Left cardiac atrium (tissue), 4 donors: ENCODE measurements at places on chromosomes 3 and 15. TPM values are rescaled to one million over a fixed set of nuclear protein-coding genes. Genes with fewer than 3 reads are reported as not detected.

Gene KIF15
- 0.34 TPM for total RNA-seq

- DNase-seq: no peak
Observed at GRCh38 chr15:62709261-62709660, 333.3 kb upstream of the TPM1 start.

GRCh38 chr3:108834551-108834950, 12.0 kb downstream of the TRAT1 start:
- no peak for DNase-seq

Gene STOML1
- total RNA-seq: 20.3 TPM

DNA sequence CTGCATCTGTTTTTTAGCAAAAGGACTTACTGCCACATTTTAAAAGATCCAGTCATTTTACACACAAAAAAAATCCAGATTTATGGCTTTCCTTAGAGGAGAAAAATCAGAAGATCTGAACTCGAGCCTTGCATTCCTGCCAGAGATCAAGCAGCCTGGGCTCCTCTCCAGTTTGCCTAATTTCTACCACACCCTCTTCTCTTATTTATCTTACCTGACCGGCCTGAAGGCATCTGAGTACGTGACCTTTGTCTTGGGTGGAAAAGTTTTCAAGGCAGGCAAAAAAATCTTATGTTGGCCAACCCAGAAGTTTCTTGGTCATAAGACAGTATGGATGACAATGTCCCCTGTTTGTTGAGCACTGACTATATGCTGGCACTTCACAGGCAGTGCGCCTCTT, 60.3 kb downstream of the CHRD start:
- DNase-seq: no peak

Gene CFAP100
- not detected for total RNA-seq

DNA sequence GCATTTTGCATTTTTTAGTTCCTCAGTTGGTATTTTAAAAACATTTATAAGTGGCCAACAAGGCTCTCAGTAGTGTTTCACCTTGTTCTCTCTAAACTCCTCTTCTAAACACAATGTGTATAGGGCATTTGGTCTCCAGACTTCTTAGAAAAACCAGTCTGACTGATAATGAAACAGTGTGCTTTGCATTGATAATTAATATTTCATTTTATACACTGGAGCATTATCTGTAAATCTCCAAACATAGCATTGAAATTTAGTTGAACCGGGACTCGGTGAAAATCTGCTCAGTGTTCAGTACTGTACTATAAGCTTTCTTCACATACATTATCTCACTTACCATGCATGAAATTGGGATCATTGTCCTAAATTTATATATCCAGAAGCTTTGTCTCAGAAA, 53.6 kb downstream of the SETD5 start:
- no peak for DNase-seq

DNA sequence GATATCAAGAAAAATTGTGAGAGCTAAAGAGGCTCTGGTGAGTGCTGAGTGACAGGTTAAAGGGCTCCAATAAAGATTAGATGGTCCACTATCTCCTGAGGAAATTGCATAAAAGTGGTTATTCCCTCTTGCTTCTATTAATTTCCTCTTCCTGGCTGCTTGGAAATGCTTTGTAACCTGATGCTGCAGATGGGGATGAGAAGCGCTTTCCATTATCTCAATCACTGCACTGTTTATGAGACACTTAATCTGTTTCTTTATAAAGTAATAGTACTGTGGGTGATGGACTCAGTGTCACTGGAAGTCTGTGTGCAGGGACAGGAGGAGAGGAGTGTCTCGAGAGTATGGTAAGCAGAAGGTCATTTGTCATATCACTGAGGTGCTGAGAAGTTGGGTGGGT, 305.3 kb downstream of the EPHB1 start:
- DNase-seq: no peak

GRCh38 chr3:58419780-58420507, 13.7 kb downstream of the PDHB start:
- peak; percentile 68 for DNase-seq
